ENCODE measurements at places on chromosomes 5 and 9.

DNA sequence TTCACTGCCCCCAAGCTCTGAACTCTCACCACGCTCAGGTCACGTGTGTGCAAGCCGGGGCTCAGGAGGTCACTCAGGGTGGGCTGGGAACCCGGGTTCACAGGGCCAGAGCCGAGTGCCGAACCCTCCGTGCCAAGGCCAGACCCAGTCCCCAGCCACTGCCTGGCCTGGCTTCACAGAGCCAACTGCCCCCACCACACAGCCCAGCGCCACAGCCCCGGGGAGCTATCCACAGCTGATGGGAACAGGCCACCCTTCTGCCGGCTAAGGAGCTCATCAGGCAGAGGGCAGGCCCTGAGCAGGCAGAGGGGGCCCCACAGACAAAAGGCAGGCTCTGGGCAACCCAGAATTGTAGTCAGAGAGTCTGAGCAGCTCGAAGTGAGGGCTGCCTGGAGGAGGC lies 117.0 kb downstream of the VAV2 start:
- DNase-seq: no peak

- DNase-seq: peak; percentile 33
Measured at GRCh38 chr9:91803151-91803940, 146.7 kb downstream of the ROR2 start.

DNA sequence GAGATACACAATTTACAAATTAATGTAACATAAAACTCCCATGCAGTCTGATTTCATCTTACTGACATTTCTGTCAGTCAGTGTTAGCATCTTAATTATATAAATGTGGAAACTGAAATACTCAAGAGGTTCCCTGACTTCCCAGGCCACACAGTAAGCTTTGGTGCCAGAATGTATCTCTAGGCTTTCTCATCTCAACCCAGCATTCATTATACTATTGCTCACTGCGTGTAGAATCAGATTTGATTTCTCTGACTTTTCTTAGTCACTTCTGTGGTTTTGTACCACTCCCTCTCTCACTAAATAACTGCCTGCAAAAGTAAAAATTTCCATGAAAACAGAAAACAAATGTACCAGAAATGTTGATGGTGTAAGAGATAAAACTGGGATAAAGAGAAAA lies 31.7 kb upstream of the CDKN2B start:
- no peak for DNase-seq

GRCh38 chr5:313265-313664 lies 8.2 kb upstream of the AHRR start:
- DNase-seq: no peak

GRCh38 chr9:91865041-91865440 lies 85.0 kb downstream of the ROR2 start:
- no peak for DNase-seq

DNA sequence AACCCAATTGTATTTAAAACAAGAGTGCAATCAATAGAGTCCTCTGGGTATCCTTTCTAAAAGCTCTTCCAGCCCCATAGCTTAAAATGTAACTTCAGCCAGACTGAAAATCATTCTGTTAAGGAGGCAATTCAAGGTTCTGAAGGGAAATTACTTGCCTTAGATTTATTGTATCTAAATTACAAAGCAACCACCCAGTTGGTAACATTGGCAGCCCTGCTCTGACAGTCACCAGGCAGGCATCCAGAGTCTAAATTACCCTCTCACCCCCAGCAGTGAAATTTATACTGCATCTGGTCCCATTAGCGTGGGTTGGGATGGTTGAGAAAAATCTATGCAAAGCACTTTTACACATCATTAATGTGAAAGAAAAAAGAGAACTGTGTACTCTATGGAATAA lies 514.7 kb downstream of the MTRR start:
- no peak for DNase-seq

DNA sequence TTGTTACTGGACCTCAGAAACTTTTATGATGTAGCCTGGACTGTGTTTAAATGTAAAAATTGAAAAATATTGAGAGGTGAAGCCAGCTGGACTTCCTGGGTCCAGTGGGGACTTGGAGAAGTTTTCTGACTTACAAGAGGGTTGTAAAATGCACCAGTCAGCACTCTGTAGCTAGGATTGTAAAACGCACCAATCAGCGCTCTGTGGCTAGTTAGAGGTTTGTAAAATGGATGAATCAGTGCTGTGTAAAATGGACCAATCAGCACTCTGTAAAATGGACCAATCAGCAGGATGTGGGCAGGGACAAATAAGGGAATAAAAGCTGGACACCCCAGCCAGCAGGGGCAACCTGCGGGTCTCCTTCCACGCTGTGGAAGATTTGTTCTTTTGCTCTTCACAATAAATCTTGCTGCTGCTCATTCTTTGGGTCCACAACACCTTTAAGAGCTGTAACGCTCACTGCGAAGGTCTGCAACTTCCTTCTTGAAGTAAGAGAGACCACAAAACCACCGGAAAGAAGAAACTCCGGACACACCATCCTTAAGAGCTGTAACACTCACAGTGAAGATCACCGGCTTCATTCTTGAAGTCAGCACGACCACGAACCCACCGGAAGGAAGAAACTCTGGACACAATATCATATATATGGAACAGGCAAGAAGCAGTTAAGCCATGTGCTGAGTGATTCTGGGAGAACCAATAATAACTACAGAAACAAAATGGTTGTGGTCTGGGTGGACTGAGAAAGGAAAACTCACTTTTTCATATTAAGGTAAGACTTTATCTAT lies 201.3 kb downstream of the GABRG2 start:
- no peak for DNase-seq

- DNase-seq: no peak
Measured at GRCh38 chr9:105280691-105281090, 36.2 kb downstream of the SLC44A1 start.

DNA sequence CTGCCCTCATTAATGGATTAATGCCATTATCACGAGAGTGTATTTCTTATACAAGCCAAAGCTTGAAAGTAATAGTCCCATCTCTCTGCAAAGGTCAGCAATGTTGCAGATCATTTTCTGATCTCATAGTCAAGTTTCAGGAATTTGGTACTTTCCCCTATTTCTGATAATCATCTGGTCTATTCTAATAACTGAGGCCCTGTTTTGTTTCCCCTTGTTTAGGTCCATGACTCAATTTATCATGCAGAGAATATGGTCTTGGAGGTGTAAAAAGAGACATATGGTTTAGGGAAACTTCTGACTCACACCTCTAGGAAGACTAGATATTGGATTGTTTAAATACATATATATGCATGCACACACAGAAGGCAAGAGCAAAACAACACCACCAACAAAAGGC lies 339.3 kb upstream of the NUDT12 start:
- no peak for DNase-seq

- DNase-seq: no peak
Measured at GRCh38 chr5:173451031-173451430, 122.8 kb upstream of the STC2 start.

DNA sequence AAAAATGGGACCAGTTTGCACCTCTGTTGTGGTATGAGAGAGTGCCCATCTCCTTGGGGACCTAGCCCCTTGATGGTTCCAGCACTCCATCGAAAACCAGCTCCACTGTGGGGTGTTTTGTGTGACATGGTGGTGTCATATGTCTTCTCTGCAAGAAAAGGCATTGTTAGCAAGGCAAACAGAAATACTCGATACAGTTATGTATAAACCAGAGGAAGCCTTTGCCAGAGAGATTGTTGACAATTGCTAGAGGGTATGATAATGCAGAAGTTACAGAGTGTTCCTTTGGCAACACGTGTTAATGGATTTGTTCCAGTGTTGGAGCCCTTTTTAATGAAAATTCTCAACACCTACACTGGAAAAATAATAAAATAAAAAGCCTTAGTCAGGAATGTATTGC lies 270.4 kb upstream of the DMRT1 start:
- DNase-seq: no peak

GRCh38 chr9:16193066-16193465 lies 640.2 kb downstream of the CCDC171 start:
- DNase-seq: no peak

DNA sequence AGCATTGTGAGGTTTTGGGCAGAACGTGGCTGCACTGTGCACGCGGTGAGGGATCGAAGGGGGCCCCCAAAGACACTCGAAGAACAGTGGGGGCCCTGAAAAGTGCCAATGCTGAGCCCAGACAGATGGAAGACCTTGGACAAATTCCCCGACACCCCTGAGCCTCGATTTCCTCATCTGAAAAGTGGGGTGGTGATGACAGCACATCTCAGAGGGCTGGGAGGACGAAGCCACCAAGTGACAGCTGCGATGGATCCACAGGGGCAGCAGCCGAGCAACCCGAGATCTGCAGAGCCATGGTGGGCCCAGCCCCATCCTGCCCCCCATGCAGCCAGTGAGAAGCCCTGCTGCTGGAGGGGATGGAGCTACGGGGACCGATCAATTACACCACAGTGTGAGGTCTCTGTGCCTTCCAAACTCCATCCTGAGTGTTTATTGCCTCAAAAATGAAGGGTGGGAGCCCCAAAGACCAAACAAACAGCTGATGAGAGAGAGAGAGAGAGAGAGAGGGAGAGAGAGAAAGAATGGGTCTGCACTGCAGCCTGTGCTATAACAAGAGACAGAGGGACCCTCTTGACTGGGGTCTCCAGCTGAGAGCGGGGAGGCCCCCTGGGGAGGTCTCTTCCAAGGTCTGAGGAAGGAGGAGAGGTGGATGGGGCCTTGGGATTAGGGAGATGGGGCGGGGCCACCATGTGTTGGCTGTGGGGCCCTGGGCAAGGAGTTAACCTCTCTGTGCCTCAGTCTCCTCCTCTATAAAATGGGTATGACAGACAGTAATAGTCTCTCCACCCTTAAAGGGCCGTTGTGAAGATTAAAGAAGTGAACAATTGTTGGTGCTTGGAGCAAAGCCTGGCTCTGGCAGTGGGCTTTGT lies 134.4 kb upstream of the IER5L start:
- no peak for DNase-seq

DNA sequence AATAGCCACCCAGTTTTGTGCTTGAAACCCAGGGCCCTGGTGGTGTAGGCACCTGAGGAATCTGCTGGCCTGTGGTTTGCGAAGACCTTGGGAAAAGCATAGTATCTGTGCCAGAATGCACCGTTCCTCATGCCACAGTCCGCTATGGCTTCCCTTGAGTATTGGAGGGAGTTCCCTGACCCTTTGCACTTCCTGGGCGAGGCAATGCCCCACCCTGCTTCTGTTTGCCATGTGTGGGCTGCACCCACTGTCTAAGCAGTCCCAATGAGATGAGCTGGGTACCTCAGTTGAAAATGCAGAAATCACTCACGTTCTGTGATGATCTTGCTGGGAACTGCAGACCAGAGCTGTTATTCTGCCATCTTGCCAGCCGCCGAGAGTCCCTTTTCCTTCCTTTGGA lies 483.5 kb downstream of the AGTPBP1 start:
- no peak for DNase-seq

- no peak for DNase-seq
Measured at GRCh38 chr9:91835632-91836031, 114.4 kb downstream of the ROR2 start.

- DNase-seq: no peak
Measured at GRCh38 chr9:21672761-21673160, 129.7 kb upstream of the MTAP start.

GRCh38 chr5:168005093-168005492 lies 286.4 kb upstream of the WWC1 start:
- DNase-seq: no peak

GRCh38 chr5:163661360-163661759 lies 155.9 kb downstream of the MAT2B start:
- DNase-seq: no peak

GRCh38 chr5:151770383-151771258 lies 1.1 kb upstream of the G3BP1 start:
- no peak for DNase-seq

- peak; percentile 13 for DNase-seq
Measured at GRCh38 chr9:38127271-38127839, 58.3 kb upstream of the SHB start.

- DNase-seq: no peak
Measured at GRCh38 chr9:133943781-133944745, 48.1 kb downstream of the VAV2 start.

DNA sequence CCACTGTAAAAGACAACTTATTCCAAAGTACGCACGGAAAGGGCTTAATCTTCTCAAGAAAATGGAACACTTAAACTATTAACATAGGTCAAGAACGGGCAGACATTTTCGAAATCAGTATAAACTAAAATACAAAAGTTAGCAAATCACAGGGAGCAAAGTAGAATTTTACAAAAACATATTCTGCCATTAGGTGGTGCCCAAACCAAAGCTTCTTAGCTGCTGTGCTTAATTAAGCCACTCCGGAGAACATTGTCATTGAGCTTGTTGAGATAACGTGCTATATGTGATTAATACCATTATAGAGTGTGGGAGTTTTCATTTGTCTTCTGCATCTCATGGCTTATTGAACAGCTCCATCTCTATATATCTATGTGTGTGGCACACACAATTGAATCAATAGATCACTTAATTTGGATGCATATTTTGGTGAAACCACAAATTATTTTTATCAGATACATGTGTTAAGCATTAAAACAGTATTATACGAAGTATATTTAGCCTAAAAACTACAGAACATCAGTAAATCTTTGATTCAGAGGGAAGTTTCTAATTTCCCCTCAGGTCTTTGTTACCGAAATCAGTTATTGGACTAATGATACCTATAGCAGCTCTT lies 23.4 kb downstream of the UBLCP1 start:
- DNase-seq: peak; percentile 74

GRCh38 chr5:176446884-176447590 lies 1.1 kb upstream of the FAF2 start:
- DNase-seq: no peak

DNA sequence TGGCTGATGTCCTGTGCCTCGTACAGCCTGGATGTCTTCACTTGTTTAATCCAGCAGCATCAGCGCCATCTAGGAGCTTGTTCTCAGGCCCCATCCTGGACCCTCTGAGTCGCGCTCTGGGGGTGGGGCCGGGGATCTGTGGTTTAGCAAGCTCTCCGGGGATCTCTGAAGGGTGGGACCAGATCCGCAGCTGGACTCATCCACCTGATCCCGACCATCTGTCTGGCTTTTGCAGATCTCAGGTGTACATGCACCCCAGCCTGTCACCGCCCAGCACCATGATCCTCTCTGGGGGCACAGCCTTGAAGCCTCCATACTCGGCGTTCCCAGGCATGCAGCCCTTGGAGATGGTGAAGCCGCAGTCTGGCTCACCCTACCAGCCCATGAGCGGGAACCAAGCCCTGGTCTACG lies 15.1 kb upstream of the POMT1 start:
- no peak for DNase-seq

Measured in trophoblast cell (in vitro differentiated cells and primary cell).